ENCODE measurements at places on chromosomes 3 and 15. TPM values are rescaled to one million over a fixed set of nuclear protein-coding genes. Genes with fewer than 3 reads are reported as not detected.

TAGLN3 gene
- total RNA-seq: 0.77 TPM

APOD gene
- 280 TPM for total RNA-seq

GRCh38 chr3:29144807-29145206, 136.1 kb upstream of the RBMS3 start:
- no peak overlapping the region for H3K4me3 ChIP-seq
- H3K27ac ChIP-seq: no peak overlapping the region
- no peaks in the 10 kb centered on the region for H3K27me3 ChIP-seq
- no peaks in the 10 kb centered on the region for H3K4me1 ChIP-seq
- no peaks in the 10 kb centered on the region for H3K36me3 ChIP-seq
- peak; percentile 49 for DNase-seq

GRCh38 chr15:80188251-80188650, 35.5 kb downstream of the FAH start:
- H3K4me1 ChIP-seq: no peaks in the 10 kb centered on the region
- peaks cover 13% of the 10 kb centered on the region for H3K36me3 ChIP-seq
- H3K27me3 ChIP-seq: no peaks in the 10 kb centered on the region
- no peak overlapping the region for H3K27ac ChIP-seq
- no peak overlapping the region for H3K4me3 ChIP-seq
- DNase-seq: no peak

SIDT1 gene
- total RNA-seq: 0.28 TPM

REC114 gene
- total RNA-seq: 0.82 TPM
